Left kidney (tissue), 8 donors: ENCODE measurements at places on chromosomes 2 and 18.

- DNase-seq: no peak
Measured at GRCh38 chr2:182937870-182938269, 71.4 kb upstream of the FRZB start.

DNA sequence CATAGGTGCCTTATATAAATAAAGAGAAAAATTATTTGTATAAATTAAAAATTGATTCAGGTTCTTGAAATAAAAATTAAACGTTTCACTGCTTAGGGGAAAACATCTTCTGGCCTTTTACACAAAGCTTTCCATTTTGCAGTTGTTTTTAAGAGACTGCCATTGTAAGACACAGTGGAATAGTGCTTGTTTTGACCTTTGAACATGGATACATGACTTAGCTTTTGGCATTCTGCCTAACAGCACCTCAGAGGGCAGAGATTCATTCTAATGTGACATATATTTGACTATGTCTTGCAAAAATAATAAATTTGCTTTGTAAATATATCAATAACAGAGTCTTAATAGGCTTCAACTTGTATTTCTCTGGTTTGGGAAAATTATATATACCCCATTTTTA is 142.1 kb downstream of the SLC4A10 start:
- DNase-seq: peak; percentile 0

DNA sequence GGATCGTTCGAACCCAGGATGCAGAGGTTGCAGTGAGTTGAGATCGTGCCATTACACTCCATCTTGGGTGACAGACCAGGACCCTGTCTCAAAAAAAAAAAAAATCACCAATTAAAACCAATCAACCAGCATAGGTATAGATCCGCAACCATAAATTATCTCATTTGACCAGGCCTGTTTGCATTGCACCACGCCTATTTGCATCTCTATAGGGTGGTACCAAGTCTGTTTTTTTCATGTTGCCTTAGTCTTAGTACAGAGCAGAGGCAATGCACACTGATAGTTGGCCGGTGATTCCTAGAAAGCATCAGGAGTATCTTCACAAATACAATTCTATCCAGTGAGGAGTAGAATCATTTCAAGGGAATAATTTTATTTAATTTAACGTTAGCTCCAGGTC is 9.3 kb upstream of the NPC1 start:
- no peak for DNase-seq

DNA sequence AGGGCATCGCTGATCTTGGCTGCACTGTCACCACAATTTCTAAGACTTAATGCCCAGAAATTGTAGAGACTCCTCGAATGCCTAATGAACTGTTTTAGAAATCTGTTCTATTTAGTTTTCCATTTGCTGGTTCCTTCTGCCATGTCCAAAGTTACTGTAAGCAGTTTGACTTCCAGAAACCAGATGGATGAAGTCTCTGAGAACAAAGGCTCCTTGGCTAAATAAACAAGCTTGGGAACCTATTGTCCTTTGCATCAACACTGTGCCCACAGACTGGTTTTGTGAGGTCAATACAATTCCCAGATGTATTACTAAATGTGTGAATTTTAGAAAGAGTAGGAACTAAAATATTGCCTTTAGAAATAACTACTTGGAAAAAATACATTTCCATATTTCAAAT is 600.2 kb downstream of the NYAP2 start:
- DNase-seq: no peak

DNA sequence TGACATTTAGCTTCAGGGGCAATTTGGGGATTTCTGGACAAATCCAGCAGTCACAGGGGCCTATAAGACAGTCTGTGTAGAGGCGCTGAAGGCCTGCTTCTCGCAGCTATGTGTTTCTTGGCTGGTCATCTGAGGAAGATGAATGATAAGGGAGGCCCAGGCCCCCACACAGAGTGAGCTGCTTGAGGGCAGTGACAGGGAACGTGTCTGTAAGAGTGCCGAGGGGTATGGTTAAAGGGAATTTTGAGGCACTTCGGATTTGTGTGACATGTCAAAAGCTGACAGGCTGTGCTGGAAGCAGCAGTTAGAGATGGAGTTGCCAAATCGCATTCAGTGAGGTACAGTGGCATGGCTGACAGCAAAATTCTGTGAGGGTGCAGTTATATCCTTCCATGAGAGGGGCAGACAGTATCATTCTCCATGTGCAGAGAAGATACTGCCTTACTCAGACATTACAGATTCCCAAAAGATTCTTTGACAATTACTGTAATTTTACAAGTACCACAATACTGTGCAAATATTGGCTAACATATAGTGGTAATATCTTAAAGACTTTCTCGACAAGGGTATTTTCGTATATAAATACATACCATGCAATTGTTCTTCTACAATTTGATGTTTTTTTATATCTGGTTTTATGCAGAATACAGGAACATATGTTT is 74.0 kb downstream of the CERS6 start:
- no peak for DNase-seq

GRCh38 chr2:156399224-156399949 is 36.8 kb upstream of the GPD2 start:
- DNase-seq: no peak

- DNase-seq: no peak
Measured at GRCh38 chr2:71603311-71603811, 150.0 kb downstream of the DYSF start.

GRCh38 chr2:207160115-207160514 is 5.6 kb downstream of the KLF7 start:
- DNase-seq: no peak
